ENCODE measurements at places on chromosomes 13 and 19. TPM values are rescaled to one million over a fixed set of nuclear protein-coding genes. Genes with fewer than 3 reads are reported as not detected.

The MED29 gene
- total RNA-seq: 16.2 TPM

The VSTM1 gene
- not detected for total RNA-seq

The CCDC169 gene
- total RNA-seq: 4.1 TPM

The FCGBP gene
- total RNA-seq: 0.33 TPM

The NLRP11 gene
- total RNA-seq: not detected

The TEX26 gene
- total RNA-seq: not detected

The TPTE2 gene
- not detected for total RNA-seq

The NALCN gene
- 3.1 TPM for total RNA-seq

The RINL gene
- 1.3 TPM for total RNA-seq

The CYP4F3 gene
- not detected for total RNA-seq

The CEACAM20 gene
- not detected for total RNA-seq

The FREM2 gene
- total RNA-seq: not detected

The UBE2L5 gene
- total RNA-seq: not detected

The SLC7A1 gene
- 3.8 TPM for total RNA-seq

The CNFN gene
- not detected for total RNA-seq

The SELENOV gene
- not detected for total RNA-seq

The TJP3 gene
- not detected for total RNA-seq

The SIGLEC12 gene
- total RNA-seq: not detected

The SPRED3 gene
- total RNA-seq: 9.7 TPM

The CD209 gene
- total RNA-seq: not detected

All from fibroblast of the aortic adventitia (primary cell).